D341Med (cell line): ENCODE measurements at places on chromosomes 7 and 10.

- DNase-seq: no peak
Observed at GRCh38 chr7:80838643-80839042, 80.2 kb downstream of the SEMA3C start.

DNA sequence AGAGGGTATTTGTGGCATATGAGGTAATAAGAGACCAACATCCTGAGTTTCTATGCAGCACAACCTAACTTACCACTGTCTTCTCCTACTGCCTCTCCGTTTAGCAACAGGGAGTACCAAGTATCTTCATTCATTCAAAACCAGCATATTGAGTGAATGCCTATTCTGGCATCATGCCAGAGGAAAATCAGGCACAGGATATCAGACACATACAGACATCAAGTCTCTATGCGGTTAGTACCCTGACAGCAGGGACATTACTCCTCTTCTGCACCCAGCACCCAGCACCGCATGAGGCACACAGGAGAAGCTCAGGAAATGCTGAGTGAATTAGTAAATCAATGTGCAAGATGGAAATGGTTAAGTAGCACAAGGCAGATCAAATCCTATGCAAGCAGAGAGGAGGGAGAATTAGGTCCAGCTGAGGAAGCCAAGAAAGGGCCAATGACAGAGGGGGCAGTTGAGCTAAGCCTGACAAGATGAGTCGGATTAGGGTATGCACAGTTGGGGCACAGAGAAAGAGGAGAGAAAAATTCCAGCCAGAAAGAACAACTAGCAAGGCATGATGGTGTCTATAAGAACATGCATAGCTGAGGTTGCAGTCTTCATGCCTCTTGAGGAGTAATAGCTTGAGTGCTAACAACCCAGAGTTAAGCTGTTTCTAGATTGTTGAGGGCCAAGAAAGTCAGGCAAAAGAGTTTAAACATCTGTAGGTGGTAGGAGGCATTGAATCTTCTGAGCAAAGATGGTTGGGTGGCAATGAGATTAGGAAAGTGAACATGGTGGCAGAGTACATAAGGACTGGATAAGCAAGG lies 146.0 kb downstream of the PLXNA4 start:
- no peak for DNase-seq

GRCh38 chr7:40493609-40494051 lies 358.8 kb downstream of the SUGCT start:
- DNase-seq: no peak

GRCh38 chr10:69455006-69455763 lies 3.9 kb downstream of the TSPAN15 start:
- no peak for DNase-seq

DNA sequence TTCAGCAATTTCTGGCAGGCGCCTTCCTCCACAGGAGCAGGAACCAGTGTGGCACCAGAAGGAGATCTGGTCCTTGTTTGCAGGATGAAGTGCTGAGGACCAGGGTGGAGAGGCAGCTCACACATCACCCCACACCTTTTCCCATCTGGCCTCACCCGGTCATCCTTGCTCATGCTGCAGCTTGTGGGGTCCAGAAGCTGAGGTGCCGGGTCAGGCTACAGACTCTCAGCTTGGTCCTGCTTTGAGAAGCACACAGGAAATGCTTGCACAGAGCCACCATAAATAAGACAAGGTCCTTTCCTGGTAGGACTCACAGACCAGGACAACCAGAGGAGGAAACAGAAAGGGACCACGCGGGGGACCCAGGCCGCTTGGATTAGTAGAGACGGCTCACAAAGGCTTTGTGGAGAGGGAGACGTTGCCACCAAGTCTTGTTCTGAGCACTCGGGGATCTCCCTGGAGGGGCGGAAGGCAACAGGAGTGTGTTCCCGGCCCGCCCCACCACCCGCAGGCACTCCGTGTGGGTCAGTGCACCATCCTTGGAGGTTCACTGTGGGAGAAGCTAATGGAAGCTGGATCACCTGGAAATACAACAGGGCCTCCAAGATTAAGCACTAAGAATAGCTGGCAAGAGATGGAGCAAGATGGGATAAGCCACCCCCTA lies 29.6 kb upstream of the EN2 start:
- no peak for DNase-seq

- DNase-seq: peak; percentile 32
Observed at GRCh38 chr7:130084037-130084875, 13.9 kb downstream of the KLHDC10 start.

GRCh38 chr7:67825356-67825755 lies 828.7 kb downstream of the TYW1 start:
- DNase-seq: no peak

GRCh38 chr7:155368894-155369600 lies 71.4 kb downstream of the INSIG1 start:
- no peak for DNase-seq

GRCh38 chr7:55970561-55970960 lies 6.2 kb downstream of the NIPSNAP2 start:
- DNase-seq: no peak

DNA sequence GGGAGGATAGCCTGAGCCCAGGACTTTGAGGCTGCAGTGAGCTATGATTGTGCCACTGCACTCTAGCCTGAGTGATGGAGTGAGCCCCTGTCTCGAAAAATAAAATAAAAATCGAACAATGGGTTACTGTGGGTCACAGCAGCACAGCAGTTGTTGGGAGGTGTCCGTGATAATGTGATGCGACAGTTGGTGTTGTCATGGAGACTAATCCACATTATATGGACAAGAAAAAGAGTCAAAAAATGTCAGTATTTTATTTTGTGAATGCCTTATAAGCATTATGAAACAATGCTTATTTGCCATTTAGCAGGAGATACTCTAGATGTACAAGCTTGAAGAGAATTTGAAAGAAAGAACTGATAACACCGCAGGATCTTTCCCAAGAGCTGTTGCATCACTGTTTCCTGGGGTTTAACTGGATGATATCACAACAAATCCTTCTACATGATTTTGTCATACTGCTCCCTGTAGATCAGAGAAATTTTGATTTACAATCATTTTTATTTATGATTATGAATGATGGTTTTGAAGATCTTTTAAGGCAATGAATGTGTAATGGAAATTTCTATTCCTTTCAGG lies 195.4 kb downstream of the BAMBI start:
- DNase-seq: no peak

- DNase-seq: no peak
Observed at GRCh38 chr10:104766341-104766740, 125.3 kb downstream of the SORCS3 start.
